ENCODE measurements at places on chromosomes 7 and 10. TPM values are rescaled to one million over a fixed set of nuclear protein-coding genes. Genes with fewer than 3 reads are reported as not detected.
A peak's percentile ranks its signal among the peaks of the same experiment; 100 is the strongest.

Gene UCMA
- not detected for total RNA-seq

Gene SPDYE8
- total RNA-seq, result not detected

Gene PALD1
- 0.07 TPM for total RNA-seq

Gene AGR2
- 1.3 TPM for total RNA-seq

- no peak overlapping the region for H3K4me3 ChIP-seq
- H3K27me3 ChIP-seq, result peaks cover 14% of the 10 kb centered on the region
- peak; percentile 50 for DNase-seq
- H3K36me3 ChIP-seq, result no peaks in the 10 kb centered on the region
Observed at GRCh38 chr7:132292803-132293202, 283.5 kb downstream of the PLXNA4 start.

GRCh38 chr10:1738950-1739349 is 1.6 kb upstream of the ADARB2 start:
- H3K36me3 ChIP-seq, result no peaks in the 10 kb centered on the region
- peaks cover 7% of the 10 kb centered on the region for H3K27me3 ChIP-seq
- no peaks in the 10 kb centered on the region for H3K4me1 ChIP-seq
- DNase-seq, result no peak

- H3K4me1 ChIP-seq, result peaks cover 79% of the 10 kb centered on the region
- H3K36me3 ChIP-seq, result no peaks in the 10 kb centered on the region
- DNase-seq, result no peak
- no peaks in the 10 kb centered on the region for H3K27me3 ChIP-seq
- H3K27ac ChIP-seq, result peak overlapping the region; percentile 97
Observed at GRCh38 chr10:78552261-78552811, 516.4 kb upstream of the ZMIZ1 start.

DNA sequence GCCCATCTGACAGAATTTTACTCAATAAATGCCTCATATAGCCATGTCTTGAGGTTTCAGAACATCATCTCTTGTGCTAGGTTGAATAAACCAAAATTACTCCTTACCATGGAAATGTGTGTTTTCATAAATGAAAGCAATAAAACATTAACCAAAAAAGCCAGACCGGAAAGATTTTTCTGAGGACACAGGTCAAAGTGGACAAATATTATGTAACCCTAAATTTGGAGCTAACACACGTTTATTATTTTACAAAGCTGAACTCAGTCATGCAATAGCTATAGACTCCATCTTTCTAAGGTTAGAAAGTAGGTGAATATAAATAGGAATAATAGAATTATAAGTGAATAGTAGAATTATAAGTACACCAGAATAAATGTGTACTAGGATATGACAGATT is 269.1 kb downstream of the TSPAN12 start:
- no peak overlapping the region for H3K4me3 ChIP-seq
- no peaks in the 10 kb centered on the region for H3K27me3 ChIP-seq
- H3K27ac ChIP-seq, result no peak overlapping the region
- H3K36me3 ChIP-seq, result no peaks in the 10 kb centered on the region

GRCh38 chr10:114642729-114643128 is 15.3 kb downstream of the ABLIM1 start:
- no peak overlapping the region for H3K4me3 ChIP-seq
- H3K27me3 ChIP-seq, result no peaks in the 10 kb centered on the region
- H3K27ac ChIP-seq, result no peak overlapping the region
- no peaks in the 10 kb centered on the region for H3K36me3 ChIP-seq
- 0 out of 2 replicates have a peak, but pooled peaks cover 6% of the 10 kb centered on the region for H3K4me1 ChIP-seq
- DNase-seq, result no peak

DNA sequence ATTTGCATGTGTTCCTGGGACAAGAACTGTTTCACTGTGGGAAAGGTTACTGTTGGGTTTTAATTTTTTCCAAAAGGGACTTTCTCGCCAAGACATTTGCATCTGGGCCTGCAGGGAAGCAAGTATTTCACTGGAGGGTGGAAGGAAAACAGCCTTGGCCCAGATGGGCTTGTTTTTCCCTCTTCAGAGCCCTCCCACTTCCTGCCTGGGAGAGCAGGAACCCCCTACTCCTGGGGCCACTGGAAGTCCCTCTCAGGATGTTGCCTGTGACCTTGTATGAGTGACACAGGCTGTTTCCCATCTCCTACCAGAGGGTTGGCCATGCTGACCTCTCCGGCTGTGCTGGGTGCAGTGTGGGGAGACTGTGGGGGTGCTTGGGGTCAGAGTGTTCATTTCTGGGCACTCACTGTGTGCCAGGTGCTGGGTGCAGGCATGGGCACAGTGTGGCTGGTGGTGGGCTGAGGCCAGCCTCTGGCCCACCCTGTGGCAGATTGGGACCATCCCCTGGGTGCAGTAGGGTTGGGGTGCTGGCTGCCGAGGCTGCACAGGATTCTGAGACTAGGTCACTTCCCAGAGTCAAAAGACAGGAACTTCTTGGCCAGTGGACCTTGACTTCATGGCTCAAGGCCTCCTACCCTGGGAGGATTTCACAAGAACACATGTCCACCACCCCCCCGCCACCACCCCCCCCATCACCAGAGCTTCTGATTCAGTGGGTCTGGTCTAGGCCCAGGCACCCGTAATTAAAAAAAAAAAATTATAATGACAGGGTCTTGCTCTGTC is 10.2 kb downstream of the TSPAN15 start:
- H3K4me3 ChIP-seq, result no peak overlapping the region
- DNase-seq, result no peak
- H3K27ac ChIP-seq, result no peak overlapping the region
- no peaks in the 10 kb centered on the region for H3K36me3 ChIP-seq
- no peaks in the 10 kb centered on the region for H3K27me3 ChIP-seq

- no peak for DNase-seq
- H3K4me3 ChIP-seq, result no peak overlapping the region
Observed at GRCh38 chr10:69661414-69662172, 31.5 kb downstream of the FAM241B start.

GRCh38 chr7:122885583-122886356 is 490 bp downstream of the CADPS2 start:
- no peaks in the 10 kb centered on the region for H3K36me3 ChIP-seq
- peak overlapping the region; percentile 89 for H3K27ac ChIP-seq
- H3K27me3 ChIP-seq, result no peaks in the 10 kb centered on the region
- peaks cover 54% of the 10 kb centered on the region for H3K4me1 ChIP-seq

DNA sequence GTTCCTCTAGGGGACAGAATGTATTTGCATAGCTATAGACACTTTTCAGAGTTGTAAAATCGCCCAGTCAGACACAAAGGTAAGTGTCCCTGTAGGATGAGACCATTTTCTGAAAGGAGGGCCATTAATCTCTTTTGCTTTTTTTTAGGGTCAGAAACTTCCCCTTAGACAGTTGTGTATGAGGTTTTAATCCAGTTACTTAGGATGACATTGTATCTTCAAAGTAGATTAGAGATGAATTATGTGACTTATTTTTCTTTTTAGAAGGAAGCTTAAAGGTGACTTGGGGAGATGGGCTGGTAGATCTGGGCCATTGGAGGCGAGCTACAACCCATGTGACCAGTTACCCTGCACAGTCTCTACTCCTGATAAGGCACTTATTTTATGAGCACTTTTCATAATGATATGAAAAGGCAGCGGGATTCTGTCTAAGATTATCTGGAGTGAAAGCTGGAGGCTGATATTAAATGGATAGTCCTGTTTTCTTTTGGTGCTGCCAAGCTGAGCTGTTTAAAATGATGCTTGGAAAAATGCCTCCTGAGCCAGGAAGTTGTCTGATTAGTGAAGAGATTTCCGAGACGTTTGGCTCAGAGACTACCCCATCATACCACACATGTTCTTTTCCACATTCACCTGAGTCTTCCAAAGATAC is 264.3 kb downstream of the AUTS2 start:
- H3K27me3 ChIP-seq, result no peaks in the 10 kb centered on the region
- no peaks in the 10 kb centered on the region for H3K4me1 ChIP-seq
- no peak overlapping the region for H3K27ac ChIP-seq
- no peaks in the 10 kb centered on the region for H3K36me3 ChIP-seq
- no peak overlapping the region for H3K4me3 ChIP-seq
- DNase-seq, result no peak

DNA sequence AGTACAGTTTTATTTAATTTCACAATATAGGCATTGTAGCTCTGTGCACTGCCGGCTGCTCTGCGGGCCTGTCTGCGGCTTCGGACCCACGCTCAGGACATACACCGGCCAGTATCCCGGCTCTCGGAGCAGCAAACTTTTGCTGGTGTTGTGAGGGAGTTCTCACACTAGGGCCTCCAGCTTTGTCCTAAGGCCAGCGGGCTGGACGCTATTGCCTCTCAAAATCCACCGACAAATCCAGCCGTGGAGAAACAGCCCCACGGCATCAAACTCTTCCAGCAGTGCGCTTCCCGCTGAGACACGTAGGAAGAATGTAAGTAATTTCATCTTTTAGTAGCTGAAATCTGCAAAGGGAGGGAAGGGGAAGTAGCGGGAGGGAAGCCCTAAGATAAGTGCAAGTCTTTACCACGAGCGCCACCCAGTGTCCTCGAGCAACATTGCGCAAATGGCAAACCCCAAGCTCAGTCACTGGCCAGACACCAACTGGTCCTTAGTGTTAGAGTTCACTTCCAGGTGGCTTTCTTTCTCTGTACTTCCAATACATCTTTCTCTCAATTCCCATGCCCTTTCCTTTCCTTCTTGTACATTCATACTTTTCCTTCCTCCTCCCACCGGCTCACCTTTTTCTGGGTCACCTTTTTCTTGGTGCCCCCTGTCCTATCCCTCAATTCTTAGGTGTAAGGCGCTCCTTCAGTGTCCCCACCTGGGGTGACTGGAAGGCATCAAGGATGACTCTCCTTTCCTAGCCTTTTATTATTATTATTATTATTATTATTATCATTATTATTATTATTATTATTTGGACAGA is 3.0 kb upstream of the DLX5 start:
- DNase-seq, result peak; percentile 70
- no peaks in the 10 kb centered on the region for H3K27me3 ChIP-seq
- H3K36me3 ChIP-seq, result no peaks in the 10 kb centered on the region
- peak overlapping the region; percentile 53 for H3K4me3 ChIP-seq
- H3K4me1 ChIP-seq, result peaks cover 24% of the 10 kb centered on the region

GRCh38 chr10:33655165-33655815 is 320.8 kb upstream of the NRP1 start:
- no peak for DNase-seq
- H3K4me3 ChIP-seq, result no peak overlapping the region
- H3K36me3 ChIP-seq, result no peaks in the 10 kb centered on the region
- no peak overlapping the region for H3K27ac ChIP-seq

DNA sequence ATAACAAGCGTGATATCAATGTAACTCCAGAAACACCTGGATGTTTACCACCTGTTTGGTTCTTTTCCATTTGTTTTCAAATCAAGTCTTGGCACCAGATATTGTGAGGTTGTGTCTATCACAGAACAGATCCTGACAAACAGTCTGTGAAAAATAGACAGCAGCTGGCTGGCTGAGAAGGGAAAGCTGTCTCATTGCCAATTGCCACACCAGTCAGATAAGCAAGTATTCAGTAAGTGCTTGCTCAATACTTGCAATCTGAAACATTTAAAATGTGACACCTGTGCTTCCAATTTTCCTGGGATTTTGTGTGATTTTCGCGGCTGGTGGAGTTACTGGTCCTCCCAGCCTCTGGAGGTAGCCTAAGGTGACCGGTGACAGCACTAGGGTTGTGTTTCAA is 147.9 kb upstream of the MYO3A start:
- no peak overlapping the region for H3K27ac ChIP-seq
- no peak for DNase-seq
- no peaks in the 10 kb centered on the region for H3K4me1 ChIP-seq
- no peaks in the 10 kb centered on the region for H3K27me3 ChIP-seq
- no peaks in the 10 kb centered on the region for H3K36me3 ChIP-seq
- no peak overlapping the region for H3K4me3 ChIP-seq

DNA sequence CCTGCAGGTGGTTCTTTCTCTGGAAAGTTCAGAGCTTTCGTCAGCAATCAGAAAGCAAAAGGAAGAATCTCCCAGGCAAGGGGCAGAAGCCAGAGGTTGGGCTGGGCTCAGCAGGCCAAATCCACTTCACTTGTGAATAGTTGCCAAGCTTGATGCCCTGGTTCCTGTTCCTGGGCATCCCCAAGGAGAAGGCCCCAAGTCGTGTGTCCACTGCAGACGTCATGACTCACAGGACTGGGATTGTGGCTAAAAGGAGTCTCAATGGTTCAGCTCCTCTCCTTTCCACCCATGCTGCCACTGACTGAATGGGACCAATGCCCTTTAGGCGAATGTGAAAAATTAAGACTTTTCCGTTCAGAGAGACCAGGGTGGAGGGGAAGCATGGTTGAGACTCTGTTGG is 38.6 kb upstream of the TRIM8 start:
- no peak overlapping the region for H3K27ac ChIP-seq
- H3K4me3 ChIP-seq, result no peak overlapping the region
- H3K27me3 ChIP-seq, result no peaks in the 10 kb centered on the region
- H3K36me3 ChIP-seq, result no peaks in the 10 kb centered on the region
- H3K4me1 ChIP-seq, result peaks cover 21% of the 10 kb centered on the region
- DNase-seq, result no peak

GRCh38 chr7:95317546-95317945 is 6.8 kb downstream of the PON1 start:
- no peak overlapping the region for H3K4me3 ChIP-seq
- DNase-seq, result no peak
- H3K27ac ChIP-seq, result no peak overlapping the region

GRCh38 chr7:23332193-23332592 is 33.1 kb downstream of the MALSU1 start:
- DNase-seq, result no peak
- no peaks in the 10 kb centered on the region for H3K27me3 ChIP-seq
- peaks cover 2% of the 10 kb centered on the region for H3K36me3 ChIP-seq
- H3K4me1 ChIP-seq, result peaks cover 60% of the 10 kb centered on the region
- H3K27ac ChIP-seq, result no peak overlapping the region
